ENCODE measurements at places on chromosomes 2 and 18. TPM values are rescaled to one million over a fixed set of nuclear protein-coding genes. Genes with fewer than 3 reads are reported as not detected.

GRCh38 chr2:176533505-176534193, 264.4 kb downstream of the MTX2 start:
- no peak overlapping the region for H3K27ac ChIP-seq
- no peaks in the 10 kb centered on the region for H3K36me3 ChIP-seq
- H3K27me3 ChIP-seq, result no peaks in the 10 kb centered on the region
- H3K4me1 ChIP-seq, result no peaks in the 10 kb centered on the region
- H3K4me3 ChIP-seq, result no peak overlapping the region
- no peak for DNase-seq

- H3K36me3 ChIP-seq, result peaks cover 6% of the 10 kb centered on the region
- no peak overlapping the region for H3K4me3 ChIP-seq
- DNase-seq, result no peak
- H3K27ac ChIP-seq, result no peak overlapping the region
- H3K27me3 ChIP-seq, result no peaks in the 10 kb centered on the region
Measured at GRCh38 chr2:98518101-98518500, 73.4 kb downstream of the INPP4A start.

DNA sequence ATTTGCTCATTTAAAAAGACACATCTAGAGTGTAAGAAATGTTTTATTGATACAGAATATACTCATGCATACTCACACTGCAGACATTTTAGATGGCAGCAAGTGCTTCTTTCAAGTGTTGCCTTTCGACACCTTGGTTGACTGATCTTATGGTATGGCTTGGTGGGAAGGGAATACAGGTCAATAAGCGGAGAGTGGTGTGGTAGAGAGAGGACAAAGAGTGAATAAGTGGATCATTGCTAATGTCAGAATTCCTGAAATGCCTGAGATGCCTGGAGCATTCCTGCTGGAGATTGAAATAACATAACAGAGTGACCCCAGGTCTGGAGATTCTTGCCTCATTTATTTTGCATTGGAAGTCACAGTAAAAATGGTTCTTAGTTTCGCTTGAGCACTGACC, 76.7 kb downstream of the RND3 start:
- H3K27me3 ChIP-seq, result no peaks in the 10 kb centered on the region
- H3K27ac ChIP-seq, result no peak overlapping the region
- DNase-seq, result no peak
- no peaks in the 10 kb centered on the region for H3K4me1 ChIP-seq
- no peaks in the 10 kb centered on the region for H3K36me3 ChIP-seq
- H3K4me3 ChIP-seq, result no peak overlapping the region

DNA sequence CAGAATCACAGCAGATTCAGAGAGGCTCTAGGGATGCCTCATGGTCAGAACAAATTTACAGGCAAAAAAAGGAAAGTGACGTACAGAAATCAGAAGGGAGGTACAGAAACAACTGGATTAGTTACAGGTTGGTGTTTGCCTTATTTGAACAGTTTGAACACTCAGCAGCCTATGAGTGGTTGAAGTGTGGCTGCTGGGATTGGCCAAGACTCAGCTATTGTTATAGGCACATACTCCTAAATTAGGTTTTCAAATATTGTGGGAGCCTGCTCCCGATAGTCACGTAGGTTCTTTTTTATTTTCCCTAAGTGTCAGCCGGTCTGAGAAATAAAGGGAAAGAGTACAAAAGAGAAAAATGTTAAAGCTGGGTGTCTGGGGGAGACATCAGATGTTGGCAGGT, 8.9 kb upstream of the LIPG start:
- DNase-seq, result no peak
- H3K27me3 ChIP-seq, result no peaks in the 10 kb centered on the region
- H3K27ac ChIP-seq, result no peak overlapping the region
- no peak overlapping the region for H3K4me3 ChIP-seq
- no peaks in the 10 kb centered on the region for H3K36me3 ChIP-seq

DNA sequence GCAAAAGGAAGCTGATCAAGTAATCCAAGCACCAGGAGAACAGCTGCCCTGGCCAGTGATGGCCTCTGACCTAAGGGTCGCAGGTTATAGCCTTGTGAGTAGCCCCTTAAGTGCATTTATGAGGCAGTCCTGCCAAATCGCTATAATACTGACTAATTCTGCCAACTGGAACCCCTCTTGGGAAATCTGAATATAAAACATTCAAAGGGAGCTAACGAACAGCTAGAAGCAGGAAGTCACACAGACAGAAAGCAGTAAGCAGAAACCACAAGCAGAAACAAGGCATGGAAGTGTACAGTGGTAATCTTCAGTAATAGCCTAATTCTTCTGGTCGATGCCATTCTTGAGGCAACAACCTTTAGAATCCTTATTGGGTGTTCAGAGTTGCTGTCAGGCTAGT, 521.3 kb downstream of the METTL4 start:
- H3K36me3 ChIP-seq, result no peaks in the 10 kb centered on the region
- DNase-seq, result no peak
- no peaks in the 10 kb centered on the region for H3K4me1 ChIP-seq
- no peak overlapping the region for H3K27ac ChIP-seq
- no peaks in the 10 kb centered on the region for H3K27me3 ChIP-seq

GRCh38 chr2:70771446-70771845, 3.4 kb upstream of the ADD2 start:
- H3K27me3 ChIP-seq, result peaks cover 3% of the 10 kb centered on the region
- H3K4me1 ChIP-seq, result no peaks in the 10 kb centered on the region
- H3K4me3 ChIP-seq, result no peak overlapping the region
- H3K27ac ChIP-seq, result no peak overlapping the region

DNA sequence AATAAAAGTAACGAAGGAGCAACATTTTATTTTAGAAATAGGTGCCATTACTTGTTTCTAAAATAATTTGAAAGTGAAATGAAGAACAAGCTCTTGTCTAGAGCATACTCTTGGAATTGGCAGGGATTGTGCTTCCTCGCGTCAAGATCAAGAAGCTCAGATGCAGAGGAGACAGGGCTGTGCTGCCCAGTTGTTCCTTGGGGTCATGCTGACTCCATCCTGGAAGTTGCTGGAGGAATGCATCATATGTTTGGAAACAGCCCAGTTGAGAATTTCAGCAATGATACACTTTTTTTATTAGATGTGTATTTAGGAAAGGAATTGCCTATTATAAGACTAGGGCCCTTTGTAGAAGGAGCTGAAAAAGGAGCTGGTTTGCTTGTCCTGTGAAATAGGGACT, 17.2 kb downstream of the LTBP1 start:
- no peak overlapping the region for H3K27ac ChIP-seq
- no peaks in the 10 kb centered on the region for H3K36me3 ChIP-seq
- H3K4me1 ChIP-seq, result no peaks in the 10 kb centered on the region
- no peaks in the 10 kb centered on the region for H3K27me3 ChIP-seq
- DNase-seq, result no peak
- H3K4me3 ChIP-seq, result no peak overlapping the region

TUBB8B gene
- not detected for total RNA-seq

SERPINB2 gene
- total RNA-seq, result 2.3 TPM

CMPK2 gene
- total RNA-seq, result 4.4 TPM

CPO gene
- total RNA-seq, result not detected

NPPC gene
- total RNA-seq, result 0.82 TPM

HOXD13 gene
- not detected for total RNA-seq

ZNF397 gene
- 11.3 TPM for total RNA-seq

HOXD12 gene
- not detected for total RNA-seq

LINC00305 gene
- total RNA-seq, result not detected

SRD5A2 gene
- not detected for total RNA-seq
